ENCODE measurements at places on chromosomes 16 and 17. TPM values are rescaled to one million over a fixed set of nuclear protein-coding genes. Genes with fewer than 3 reads are reported as not detected.
A peak's percentile ranks its signal among the peaks of the same experiment; 100 is the strongest.

TNFSF12 gene
- 41.7 TPM for total RNA-seq

DNA sequence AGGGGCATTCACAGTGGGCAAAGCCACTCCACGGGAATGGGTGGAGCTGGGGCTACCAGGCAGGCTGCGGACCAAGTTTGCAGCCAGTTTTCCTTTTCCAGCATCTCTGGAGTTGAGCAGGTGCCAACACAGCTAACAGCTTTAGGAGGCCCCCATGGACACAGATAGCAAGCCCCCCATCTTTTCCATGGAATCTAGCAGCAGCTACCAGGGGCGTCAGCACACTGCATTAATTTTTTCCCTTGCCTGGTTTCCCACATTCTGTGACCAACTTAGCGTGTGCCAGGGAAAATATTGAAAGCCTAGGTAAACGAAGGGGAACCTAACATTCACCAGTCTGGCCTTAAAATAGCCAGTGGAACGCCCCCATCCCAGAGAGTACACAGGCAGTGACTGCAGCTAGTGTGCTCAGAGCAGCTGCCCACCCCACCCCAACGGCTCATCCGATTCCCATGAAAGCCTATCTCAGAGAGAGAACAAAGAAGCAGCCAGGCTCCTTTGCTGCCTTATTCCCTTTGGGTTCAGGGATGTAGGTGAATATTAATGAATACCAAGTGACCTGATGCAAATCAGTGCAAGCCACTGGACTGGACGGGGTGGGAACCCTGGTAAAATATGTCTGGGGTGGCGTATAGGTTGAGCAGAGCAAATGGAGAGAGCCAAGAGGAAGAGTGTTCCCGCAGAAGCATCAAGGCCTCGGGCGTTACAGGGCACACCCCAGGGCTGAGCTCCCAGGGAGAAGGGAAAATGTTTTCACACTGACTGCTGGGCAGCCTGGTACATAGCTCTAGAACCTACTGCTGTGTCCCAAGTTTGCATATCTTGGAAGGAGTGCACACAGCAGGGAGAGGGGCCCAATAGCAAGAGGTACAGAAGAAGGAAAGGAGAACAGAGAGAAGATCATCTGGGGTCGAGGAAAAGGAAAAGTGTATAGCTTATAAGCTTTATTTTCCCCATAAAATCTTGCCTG is 73.9 kb upstream of the SOX9 start:
- DNase-seq, result no peak

ITGB3 gene
- 3.8 TPM for total RNA-seq

DNA sequence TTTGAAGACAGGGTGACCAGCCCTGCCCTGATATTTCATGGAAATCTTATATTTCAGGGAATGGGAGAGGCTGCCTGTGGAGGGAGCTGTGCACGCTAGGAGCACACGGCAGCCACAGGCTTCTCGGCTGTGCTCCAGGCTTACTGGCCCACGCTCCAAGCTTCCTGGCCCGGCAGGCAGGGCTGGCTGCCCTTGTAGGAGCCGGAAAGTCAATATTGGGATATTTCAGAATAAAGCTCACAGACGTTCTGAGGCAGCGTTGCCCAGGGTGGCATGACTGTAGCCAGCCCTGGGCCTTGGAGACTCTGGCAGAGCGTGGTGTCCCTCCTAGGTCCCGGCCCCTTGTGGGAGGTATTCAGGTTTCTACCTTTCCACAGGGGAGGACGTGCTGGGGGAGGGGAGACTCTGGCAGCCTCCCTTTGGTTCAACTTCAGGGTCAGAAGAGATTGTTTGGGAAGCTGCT is 95.6 kb downstream of the NPIPB11 start:
- DNase-seq, result peak; percentile 66

- DNase-seq, result no peak
These were observed 419.4 kb downstream of the PMP22 start for GRCh38 chr17:14845591-14846281.

TP53TG3C gene
- total RNA-seq, result 0.46 TPM

All from Right ventricle myocardium inferior (tissue), 1 donor.